Fibroblast of skin of left quadriceps (primary cell): ENCODE measurements at places on chromosomes 3 and 15.

GRCh38 chr3:129421988-129422745 lies 6.3 kb downstream of the EFCAB12 start:
- DNase-seq: no peak

DNA sequence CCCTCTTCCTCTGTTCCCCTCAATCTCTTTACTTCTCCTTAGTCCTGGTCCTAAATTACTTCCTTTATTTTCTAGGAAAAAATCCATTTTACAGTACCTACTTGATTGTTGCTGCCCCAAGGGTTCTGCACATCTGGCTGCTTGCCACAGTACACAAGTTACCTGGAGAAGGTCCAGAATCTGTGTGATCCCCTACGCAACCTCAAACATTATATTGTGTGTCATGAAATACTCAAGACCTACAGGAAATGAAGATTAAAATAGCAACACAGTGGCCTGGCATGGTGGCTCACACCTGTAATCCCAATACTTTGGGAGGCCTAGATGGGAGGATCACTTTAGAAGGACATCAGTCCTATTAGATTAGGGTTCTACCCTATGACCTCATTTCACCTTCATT lies 48.7 kb downstream of the PRKAR2A start:
- DNase-seq: no peak

DNA sequence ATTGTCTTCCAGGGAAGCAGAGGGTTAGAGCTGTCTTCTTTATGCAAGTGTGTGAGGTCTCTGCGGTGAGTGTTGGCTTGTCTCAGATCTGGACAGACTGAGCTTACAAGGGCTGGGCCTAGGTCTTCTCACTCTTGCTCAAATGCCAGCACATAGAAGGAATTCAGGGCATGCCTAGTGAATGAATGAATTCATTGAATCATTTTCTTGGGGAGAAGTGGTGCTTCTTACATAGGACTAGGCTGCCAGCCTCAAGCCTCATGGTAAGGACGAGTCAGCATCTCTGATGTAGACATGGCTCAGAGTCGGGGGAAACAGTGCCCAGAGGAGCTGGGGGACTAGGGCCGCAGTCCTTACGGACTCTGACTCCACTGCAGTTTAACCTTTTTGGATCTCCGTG lies 17.2 kb downstream of the MKRN2 start:
- DNase-seq: no peak

DNA sequence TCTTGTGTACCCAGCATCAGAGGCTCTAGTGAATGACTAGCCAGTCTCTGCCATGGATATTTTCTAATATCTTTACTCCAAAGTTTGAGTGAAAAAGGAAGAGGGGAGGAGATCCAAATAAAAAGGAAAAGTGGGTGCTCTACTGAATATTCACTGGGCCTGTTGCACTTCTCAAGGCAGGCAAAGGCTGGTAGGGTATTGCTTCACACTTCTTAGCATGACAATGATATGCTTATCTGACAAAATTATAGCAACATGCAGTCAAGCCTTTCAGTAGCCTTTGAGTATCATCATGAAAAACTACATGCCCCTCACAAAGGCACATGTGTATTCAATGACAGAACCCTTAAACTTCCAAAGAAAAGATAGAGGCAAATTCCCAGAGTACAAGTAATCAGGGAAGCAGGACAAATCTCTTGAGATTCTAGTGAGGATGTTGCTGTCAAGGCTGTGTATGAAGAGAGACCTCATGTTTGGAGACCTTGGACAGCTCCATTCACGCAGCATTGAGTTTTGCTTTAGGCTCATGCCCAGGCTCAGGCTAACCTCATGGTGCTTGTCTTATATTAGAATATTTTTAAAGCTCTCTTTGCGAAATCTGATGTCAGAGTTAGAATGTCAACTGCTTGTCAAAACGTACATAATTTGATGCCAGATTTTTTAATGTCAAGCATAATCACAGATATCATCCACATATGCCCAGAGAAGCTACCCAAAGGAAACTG lies 506.9 kb downstream of the OCA2 start:
- no peak for DNase-seq

- DNase-seq: peak; percentile 17
Observed at GRCh38 chr3:187551416-187551815, 118.8 kb downstream of the SST start.

DNA sequence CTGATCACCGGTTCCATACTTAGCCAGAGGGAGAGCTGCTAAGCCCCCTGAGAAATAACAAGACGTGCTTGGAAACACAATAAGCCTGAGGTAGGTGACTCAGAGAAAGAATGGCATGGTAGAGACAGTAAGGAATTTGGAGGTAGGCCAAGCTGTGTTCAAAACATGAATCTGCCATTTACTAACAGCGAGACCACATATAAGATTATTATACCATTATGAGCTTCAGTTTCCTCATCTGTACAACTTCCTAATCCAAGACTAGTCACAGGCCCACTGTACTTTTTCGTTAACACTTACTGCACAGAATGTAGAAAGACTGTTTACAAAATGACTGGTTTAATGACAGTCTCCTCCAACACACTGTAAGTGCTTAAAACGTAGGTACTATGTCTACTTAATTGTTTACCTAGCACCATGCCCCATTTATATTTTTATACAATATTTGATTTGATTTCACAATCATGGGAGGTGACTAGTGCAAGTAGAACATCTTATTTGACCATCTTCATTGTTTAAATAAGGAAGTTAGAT lies 25.7 kb downstream of the ATOSA start:
- peak; percentile 63 for DNase-seq

- DNase-seq: peak; percentile 77
Observed at GRCh38 chr15:50828610-50829206, 63.2 kb upstream of the SPPL2A start.

DNA sequence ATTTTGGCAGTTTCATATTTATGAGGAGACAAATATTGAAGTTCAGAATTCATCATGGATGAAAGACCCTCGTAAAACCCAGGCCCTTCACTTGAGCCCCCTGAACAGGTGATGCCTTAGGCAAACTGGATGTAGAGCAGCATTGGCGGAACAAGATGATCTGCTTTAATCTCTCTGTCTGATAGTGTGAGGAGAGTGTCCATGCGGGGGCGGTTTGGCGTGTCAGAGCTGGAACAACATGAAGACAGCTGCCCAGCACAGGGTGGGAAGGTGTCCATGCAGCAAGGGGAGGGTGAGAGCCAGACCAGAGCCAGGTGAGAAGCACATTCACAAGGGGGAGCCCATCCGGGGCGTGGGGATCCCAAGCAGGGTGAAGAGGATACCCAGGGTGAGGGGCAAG lies 31.8 kb upstream of the ANP32A start:
- no peak for DNase-seq

DNA sequence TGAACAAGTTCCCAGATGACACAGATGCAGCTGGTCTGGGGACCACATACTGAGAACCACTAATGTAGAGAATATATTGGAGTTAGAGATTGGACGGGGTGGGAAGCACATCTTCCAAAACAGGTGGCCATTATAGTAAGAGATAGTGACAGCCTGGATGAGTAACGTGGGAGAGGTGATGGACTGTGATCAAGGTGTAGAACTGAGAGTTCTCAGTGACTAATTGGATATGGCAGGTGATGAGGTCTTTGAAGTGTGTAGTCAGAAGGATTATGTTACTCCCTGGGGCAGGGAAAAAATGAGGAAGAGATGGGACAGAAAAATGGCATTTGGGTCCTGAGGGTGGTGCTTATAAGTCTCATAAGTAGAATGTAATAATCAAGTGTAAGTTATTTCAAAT lies 66.6 kb downstream of the KCNMB2 start:
- no peak for DNase-seq

DNA sequence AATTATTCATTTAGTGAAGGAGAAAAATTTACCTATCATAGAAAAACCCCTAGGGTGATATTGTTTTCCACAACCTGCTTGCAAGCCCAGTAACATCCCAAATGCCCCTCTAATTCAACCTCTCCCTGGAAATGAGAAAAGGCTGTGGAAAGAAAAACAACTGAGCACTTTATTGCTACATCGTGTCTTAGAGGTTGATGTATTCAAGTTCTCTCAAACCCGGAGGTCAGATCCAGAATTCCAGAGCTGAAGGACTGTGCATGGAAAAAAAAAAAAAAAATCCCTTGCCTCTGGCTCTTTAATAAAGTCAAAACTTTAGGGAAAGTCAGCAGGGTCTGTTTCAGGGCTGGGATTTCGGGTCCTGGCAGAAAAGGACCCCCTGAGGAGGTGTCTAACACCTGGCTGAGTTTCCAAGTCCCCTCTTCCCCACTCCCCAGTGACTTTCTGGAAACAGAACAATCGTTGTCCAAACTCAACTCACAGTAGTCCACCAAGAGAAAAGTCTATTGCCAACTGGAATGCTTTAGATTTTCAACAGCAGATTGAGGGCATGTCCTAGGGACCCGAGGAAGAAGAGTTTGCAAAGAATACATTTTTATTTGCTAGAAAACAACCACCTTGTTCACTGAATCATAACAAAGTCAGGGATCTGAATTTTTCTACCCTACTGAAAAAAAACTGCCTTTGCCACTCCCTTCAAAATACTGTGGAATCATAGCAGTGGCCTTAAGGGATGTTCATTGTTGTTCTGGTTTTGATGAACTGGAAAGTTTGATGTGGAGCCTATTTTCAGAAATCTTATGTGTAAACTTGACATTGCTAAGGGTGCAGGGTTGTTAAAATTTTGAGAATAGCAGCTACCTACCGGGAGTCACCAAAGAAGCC lies 207.5 kb upstream of the ADAMTS9 start:
- no peak for DNase-seq

- no peak for DNase-seq
Observed at GRCh38 chr15:84944311-84944710, 37.3 kb upstream of the PDE8A start.

- no peak for DNase-seq
Observed at GRCh38 chr15:63931556-63931955, 97.8 kb upstream of the HERC1 start.

DNA sequence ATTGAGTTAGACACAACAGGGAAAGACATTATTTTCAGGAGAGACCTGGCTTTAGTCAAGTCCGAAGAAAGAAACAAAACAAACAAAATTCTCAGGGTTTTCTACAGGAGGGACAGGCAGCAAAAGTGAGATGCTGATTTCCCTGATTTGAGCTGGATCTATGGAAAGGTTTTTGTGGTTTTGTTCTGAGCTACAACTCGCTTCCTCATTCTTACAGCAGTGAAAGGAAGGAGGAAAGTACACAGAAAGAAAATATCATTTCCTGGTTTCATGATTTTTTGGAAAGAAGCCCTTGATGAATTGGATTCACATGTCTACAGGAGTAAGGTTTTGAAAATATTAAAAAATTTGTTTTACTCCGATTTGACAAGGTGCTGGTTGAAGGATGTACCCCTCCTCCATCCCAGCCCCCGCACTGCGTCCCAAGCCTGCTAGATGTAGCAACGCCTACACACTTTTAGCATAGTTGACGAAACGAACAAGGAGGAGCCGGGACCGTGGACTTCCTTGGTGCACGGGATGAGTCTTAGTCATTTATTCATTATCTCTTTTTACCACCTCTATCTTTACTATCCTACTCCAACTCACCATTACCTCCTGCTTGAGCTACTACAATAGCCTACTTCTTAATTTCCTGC lies 10.8 kb downstream of the PRICKLE2 start:
- no peak for DNase-seq

DNA sequence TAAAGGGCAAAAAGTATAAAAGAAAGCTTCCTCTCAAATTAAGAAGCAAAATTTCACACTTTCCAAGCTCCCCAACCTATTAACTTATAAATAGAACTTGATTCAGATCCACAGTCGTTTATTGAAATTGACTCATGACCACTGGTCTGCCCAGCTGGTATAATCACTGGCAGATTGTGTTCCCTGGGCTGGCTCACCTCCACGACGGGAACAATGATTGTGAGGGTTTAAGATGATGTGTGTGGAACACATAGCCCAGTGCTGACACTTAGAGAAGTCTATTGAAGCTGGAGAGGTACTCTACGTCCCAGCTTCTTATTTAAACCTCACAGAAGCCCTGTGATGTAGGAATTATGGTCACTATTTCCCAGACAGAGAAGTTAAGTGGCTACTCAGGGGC lies 90.4 kb downstream of the MB21D2 start:
- DNase-seq: no peak

- DNase-seq: no peak
Observed at GRCh38 chr3:137770066-137770834, 6.1 kb downstream of the SOX14 start.

DNA sequence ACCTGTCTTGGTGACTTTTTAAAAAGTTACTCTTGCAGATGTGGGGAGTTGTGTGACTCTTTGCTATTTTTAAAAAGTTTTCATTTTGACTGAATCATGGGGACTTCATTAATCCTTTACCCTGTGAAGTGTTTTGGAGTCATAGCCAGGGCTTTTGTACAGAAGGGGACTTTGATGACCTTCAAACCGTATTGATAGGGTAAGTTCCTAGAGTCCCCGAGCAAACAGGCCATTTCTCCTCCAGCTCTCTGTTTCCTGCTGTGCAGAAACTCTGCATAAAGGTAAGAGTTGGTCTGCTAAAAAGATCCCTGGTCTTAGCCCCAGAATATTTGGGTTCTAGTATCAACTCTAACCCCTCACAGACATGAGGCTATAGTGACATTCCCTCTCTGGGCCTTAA lies 170.8 kb upstream of the BCL6 start:
- DNase-seq: no peak

GRCh38 chr15:62691008-62691407 lies 351.5 kb upstream of the TPM1 start:
- DNase-seq: no peak

GRCh38 chr3:191066669-191067068 lies 132.4 kb upstream of the OSTN start:
- DNase-seq: no peak

- DNase-seq: no peak
Observed at GRCh38 chr3:126538966-126539365, 15.0 kb downstream of the CHST13 start.

- no peak for DNase-seq
Observed at GRCh38 chr3:187963003-187963676, 190.8 kb upstream of the LPP start.
